ENCODE measurements at places on chromosomes 16 and 17.

DNA sequence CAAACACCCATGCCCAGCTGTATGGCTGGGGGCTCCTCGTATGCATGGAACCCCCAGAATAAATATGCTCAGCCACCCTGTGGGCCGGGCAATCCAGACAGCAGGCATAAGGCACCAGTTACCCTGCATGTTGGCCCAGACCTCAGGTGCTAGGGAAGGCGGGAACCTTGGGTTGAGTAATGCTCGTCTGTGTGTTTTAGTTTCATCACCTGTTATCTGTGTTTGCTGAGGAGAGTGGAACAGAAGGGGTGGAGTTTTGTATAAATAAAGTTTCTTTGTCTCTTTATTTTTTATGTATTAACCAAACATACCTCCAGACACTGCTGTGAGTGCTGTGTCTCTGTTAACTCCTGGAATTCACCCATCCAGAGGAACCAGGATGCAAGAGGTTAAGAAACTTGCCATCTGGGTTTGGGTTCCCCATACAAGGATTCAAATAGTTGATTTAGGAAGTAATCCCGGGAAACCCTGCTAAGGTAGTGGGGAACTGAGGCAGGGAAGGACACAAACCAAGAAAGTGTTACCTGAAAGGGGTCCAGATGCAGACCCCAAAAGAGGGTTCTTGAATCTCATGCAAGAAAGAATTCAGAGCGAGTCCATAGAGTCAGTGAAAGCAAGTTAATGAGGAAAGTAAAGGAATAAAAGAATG, 37.4 kb upstream of the IL21R start:
- no peak for DNase-seq

GRCh38 chr17:29590411-29591145, 1.1 kb upstream of the GIT1 start:
- DNase-seq: no peak

DNA sequence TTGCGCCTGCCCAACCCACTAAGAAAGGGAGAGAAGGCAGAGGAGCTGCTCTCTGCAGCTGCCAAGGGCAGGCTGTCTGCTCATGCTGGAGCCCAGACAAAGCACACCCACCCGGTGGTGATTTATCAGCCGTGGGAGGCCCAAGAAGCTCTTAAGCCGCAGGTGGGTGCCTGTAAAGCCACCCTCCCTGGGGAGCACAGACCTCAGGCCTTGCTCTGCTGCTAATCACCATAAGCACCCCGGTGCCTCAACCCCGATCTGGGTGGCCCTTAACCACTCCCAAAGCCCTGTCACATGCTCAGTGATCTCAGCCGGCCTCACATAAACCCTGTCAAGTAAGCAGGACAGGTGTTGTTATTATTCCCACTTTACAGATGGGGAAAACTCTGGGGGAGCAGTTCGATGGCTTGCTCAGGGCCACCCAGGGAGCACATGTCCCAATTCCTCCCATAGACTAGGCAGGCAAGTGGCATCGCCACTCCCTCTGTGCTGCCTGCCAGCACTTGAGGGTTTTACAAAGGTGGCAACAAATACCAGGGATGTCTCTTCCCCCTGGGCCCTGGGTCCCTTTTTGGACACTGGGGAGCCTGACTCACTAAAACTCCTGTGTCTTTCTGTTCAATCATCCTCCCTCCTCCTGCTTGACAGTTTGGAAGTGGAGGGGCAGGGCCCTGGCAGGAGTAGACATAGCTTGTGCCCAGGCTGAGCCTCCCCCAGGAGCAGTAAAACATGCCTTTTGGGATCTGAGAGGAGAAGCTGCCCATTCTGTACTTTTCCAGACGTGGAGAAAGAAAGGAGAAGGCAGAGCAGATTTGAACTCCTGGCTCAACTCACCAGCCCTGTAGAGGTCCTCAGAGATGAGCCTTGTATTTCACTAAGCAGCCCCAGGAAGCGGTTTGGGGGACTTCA, 299.3 kb downstream of the SOX9 start:
- no peak for DNase-seq

GRCh38 chr17:59488805-59489204, 76.6 kb upstream of the DHX40 start:
- DNase-seq: no peak

- no peak for DNase-seq
These were observed 9.4 kb downstream of the CMC2 start for GRCh38 chr16:80997139-80997798.

- no peak for DNase-seq
These were observed 844 bp downstream of the TBKBP1 start for GRCh38 chr17:47694581-47695428.

DNA sequence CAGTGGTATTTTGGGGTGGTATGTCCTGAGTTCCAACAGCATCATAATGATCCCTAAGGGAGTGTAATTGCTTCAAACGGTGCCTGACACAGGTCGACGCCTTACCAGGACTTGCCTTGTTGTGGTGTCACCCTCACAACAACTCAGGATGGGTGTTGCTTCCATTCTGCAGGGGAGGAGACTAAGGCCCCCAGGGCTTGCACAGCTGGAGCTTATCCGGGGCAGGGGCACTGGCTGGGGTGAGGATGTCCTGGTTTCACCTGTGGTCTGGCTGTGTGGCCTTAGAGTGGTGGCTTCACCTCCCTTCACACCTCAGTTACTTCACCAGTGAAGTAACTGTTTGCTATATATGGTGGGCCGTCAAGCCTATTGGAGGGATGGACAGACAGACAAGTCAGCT, 23.3 kb downstream of the LLGL2 start:
- no peak for DNase-seq

DNA sequence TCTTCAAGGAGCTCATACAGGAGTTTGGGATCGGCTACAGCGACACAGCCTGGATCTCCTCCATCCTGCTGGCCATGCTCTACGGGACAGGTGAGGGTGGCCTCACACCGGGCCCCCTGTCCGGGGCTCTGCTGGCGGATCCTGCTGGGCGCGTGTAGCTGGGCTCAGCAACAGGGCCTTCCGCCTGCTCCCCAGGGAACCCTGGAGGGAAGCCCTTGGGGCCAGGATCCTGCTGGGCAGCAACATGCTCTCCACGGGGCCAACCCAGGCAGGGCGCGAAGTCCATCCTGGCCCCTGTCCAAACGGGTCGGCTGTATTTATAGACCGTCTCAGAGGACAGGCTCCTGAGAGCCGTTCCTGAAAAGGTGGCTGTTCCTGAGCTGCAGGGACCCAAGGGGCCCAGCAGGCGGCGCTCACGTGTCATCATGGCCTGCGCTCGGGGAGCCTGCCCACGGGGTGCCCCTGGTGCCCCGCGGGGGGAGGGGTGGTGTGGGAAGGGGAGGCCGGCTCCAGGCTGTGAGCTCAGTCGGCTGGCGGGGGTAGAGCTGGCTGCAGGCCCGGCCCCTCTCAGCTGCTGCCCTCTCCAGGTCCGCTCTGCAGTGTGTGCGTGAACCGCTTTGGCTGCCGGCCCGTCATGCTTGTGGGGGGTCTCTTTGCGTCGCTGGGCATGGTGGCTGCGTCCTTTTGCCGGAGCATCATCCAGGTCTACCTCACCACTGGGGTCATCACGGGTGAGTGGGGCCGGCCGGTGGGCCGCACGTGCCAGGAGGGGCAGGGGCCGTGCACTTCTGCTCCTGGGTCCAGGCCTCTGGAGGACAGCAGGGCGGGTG, 7.5 kb downstream of the SLC16A3 start:
- DNase-seq: no peak

DNA sequence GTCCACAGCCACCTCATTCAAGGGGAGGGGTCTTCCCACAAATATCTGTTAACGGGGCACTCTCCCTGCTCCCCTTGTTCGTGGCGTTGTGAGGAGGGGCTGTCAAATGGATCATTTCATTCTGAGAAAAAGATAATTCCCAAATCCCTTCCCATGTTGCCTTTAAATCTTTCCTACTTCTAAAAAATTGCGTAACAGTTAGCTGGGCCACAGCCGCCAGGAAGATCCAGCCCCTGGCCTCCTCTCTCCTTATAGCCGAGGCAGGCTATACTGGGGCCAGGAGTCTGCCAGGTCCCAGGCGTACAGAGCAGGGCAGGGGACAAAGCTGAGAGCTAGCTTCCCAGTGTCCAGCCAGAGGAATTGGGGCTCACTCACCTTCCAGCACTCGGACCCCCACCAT, 430 bp downstream of the C16orf89 start:
- DNase-seq: no peak

DNA sequence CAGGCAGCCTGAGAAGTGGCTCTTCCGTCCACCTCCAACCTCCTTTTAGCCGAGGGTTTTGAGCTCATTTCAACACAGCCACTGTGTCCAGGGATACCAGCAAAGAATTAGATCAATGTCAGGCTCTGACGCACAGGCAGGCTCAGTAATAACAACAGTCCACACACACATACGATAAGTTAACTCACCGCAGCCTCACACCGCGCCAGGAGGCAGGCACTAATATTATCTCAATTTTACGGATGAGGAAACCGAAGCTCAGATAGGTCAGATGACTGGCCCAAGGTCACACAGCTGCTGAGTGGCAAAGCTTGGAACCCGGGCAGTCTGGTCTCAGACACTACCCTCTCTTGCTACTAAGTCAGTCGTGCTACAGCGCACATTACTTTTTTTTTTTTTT, 22.9 kb downstream of the ABR start:
- DNase-seq: no peak

GRCh38 chr17:28402224-28402630, 3.8 kb downstream of the SLC46A1 start:
- DNase-seq: no peak

- no peak for DNase-seq
These were observed 9.6 kb downstream of the JPT2 start for GRCh38 chr16:1687427-1688316.

DNA sequence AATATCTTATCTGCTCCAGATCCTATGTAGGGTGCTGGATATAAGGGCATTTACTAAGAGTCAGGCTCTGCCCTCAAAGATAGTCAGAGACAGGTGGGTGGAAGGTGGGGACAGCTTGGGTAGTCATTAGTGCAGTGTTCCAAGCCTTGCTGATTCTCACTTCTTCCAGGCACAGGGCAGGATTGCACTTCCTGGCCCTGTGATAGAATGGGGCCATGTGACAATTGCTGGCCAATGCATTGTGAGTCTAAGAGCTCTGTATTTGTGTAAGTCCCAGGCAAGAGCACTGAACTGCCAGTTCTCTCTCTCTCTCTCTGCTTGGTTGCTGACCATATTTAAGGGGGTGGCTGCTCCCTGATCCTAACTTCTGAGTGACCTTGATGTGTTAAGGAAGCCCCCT, 112.1 kb downstream of the C16orf78 start:
- no peak for DNase-seq

All from cortex of kidney (tissue), 1 donor.